Activated CD8-positive, alpha-beta T cell treated with anti-CD3 and anti-CD28 coated beads, Interleukin-2, amount 10 ng/mL, durations not matched to agents 7 days and 5 days (primary cell): ENCODE measurements at places on chromosomes 16 and 17. TPM values are rescaled to one million over a fixed set of nuclear protein-coding genes. Genes with fewer than 3 reads are reported as not detected.

- DNase-seq: no peak
- H3K4me1 ChIP-seq: peaks cover 22% of the 10 kb centered on the region
- peaks cover 5% of the 10 kb centered on the region for H3K36me3 ChIP-seq
- peak overlapping the region; percentile 17 for H3K27ac ChIP-seq
Measured at GRCh38 chr16:25094596-25094995, 16.9 kb upstream of the LCMT1 start.

The KCNH6 gene
- total RNA-seq: not detected

The LPO gene
- not detected for total RNA-seq

GRCh38 chr17:28101919-28102318 is 59.4 kb downstream of the NLK start:
- no peak for DNase-seq
- H3K27me3 ChIP-seq: no peaks in the 10 kb centered on the region
- no peak overlapping the region for H3K4me3 ChIP-seq
- H3K36me3 ChIP-seq: no peaks in the 10 kb centered on the region
- peaks cover 2% of the 10 kb centered on the region for H3K4me1 ChIP-seq

The MT1G gene
- total RNA-seq: 30.6 TPM

- no peak overlapping the region for H3K4me3 ChIP-seq
- peaks cover 2% of the 10 kb centered on the region for H3K27me3 ChIP-seq
- H3K27ac ChIP-seq: no peak overlapping the region
- peaks cover 5% of the 10 kb centered on the region for H3K4me1 ChIP-seq
- no peak for DNase-seq
- H3K36me3 ChIP-seq: peaks cover 36% of the 10 kb centered on the region
Measured at GRCh38 chr17:47807421-47807820, 14.2 kb downstream of the OSBPL7 start.

DNA sequence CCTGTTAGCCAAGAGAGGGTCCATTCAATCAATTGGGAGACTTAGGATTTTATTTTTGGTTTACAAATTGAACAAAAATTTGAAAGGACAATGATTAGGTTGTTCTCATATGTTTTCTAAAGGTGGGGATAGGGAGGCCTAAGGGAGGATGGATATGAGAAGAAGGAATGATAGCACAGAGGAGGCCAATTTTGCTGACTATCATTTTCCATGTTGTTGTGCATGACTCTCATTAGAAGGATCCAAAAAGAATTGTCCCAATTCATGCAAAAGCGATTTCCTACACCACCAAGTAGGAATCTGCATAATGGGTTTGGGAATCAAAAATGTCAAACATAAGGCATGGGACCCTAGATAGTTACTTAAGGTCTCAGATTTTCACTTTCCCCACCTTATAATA is 524.8 kb downstream of the KIF2B start:
- H3K27me3 ChIP-seq: no peaks in the 10 kb centered on the region
- no peaks in the 10 kb centered on the region for H3K4me1 ChIP-seq
- no peak overlapping the region for H3K4me3 ChIP-seq
- H3K36me3 ChIP-seq: no peaks in the 10 kb centered on the region
- no peak for DNase-seq

- H3K4me1 ChIP-seq: peaks cover 2% of the 10 kb centered on the region
- H3K4me3 ChIP-seq: no peak overlapping the region
- peaks cover 3% of the 10 kb centered on the region for H3K27me3 ChIP-seq
- no peak overlapping the region for H3K27ac ChIP-seq
- no peaks in the 10 kb centered on the region for H3K36me3 ChIP-seq
Measured at GRCh38 chr17:43631429-43631828, 30.3 kb downstream of the MEOX1 start.

DNA sequence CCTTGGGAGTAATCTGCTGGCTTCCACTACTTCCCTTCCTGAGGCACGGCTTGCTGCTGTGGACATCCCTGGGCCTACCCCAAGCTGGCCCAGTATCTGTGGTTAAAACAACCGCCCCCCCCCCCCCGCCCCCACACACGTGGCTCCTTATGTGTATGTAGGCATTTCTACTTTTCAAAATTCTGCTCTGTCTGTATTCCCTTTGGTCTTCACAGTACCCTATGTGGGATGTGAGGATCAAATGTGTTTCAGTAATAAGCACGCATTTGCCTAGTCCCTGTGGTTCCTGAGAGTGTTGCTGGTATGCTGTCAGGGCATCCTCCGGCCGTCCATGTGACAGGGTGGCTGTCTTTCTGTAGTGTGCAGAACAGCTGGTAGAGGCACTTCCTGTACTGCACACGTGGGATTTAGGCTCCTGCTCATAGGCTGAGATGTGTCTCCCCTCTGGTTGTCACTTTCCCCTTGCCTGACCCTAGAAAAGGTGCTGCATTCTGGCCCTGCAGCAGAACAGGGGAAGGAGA is 2.2 kb downstream of the NT5M start:
- H3K27me3 ChIP-seq: no peaks in the 10 kb centered on the region
- peaks cover 38% of the 10 kb centered on the region for H3K4me1 ChIP-seq
- H3K36me3 ChIP-seq: peaks cover 17% of the 10 kb centered on the region

- H3K4me1 ChIP-seq: no peaks in the 10 kb centered on the region
- no peak overlapping the region for H3K27ac ChIP-seq
- no peak overlapping the region for H3K4me3 ChIP-seq
- H3K27me3 ChIP-seq: no peaks in the 10 kb centered on the region
- H3K36me3 ChIP-seq: no peaks in the 10 kb centered on the region
Measured at GRCh38 chr17:12737740-12738469, 51.4 kb upstream of the ARHGAP44 start.

The HS3ST3B1 gene
- 10.3 TPM for total RNA-seq

DNA sequence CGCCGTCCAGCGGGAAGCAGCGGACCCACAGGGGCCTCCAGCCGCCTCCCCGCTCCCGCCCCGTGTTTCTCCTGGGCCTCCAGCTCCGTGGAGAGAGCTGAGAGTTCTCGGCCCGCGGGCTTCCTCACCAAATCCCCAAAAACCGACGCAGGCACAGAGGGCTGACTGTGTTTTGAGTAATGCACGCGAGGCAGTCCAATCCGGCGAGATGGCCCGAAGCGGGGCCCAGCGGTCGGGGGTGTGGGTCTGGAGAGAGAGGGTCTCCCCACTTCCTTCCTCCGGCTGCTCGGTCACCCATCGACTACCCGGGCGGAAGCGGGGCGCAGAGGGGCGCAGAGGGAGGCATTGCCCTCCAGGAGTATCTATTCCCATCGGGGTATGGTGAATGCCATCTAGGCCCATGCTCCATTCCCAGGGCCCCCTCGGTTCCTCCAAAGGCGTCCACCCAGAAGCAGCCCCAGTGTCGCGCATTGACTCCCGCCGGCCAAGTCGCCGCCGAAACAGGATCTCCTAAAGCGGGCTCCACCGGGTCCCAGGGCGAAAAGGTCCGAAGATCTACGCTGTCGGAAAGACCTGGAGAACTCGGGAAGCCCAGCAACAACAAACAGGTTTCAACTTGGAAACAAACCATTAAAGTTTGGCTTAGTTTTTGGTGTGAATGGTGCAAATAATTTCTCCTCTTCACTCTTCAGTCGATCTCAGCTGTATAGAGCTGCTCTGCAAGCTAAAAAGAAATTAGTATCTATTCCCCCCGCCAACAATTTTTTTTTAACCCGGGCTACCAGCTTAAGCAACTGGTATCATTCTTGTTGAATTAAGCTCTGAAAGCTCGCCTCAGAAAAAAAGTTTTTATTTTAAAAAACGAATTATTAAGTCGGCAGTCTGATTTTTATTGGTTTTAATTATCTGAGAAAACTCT is 19.2 kb upstream of the HOXB13 start:
- peaks cover 4% of the 10 kb centered on the region for H3K4me1 ChIP-seq
- H3K27me3 ChIP-seq: peaks cover 93% of the 10 kb centered on the region
- DNase-seq: no peak
- no peak overlapping the region for H3K4me3 ChIP-seq

DNA sequence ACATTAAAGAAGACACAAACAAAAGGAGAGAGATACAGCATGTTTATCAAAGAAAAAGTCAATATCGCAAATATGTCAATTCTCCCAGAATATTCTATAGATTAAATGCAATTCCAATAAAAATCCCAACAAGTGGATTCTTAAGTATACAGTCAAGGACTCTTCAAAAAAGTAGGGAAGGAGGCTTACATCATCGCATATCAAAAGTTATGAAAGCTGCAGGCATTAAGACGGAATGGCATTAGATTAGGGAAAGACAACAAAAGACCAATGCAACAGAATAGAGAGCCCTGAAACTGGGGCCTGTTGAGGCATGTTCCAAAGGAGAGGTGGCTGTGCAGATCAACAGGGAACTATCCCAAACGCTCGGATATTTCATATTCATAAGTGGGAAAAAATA is 76.0 kb downstream of the MARCHF10 start:
- H3K27ac ChIP-seq: no peak overlapping the region
- H3K36me3 ChIP-seq: no peaks in the 10 kb centered on the region
- DNase-seq: no peak

The CSH1 gene
- not detected for total RNA-seq

GRCh38 chr16:68972720-68973119 is 129.4 kb downstream of the TANGO6 start:
- no peak overlapping the region for H3K4me3 ChIP-seq
- peaks cover 19% of the 10 kb centered on the region for H3K36me3 ChIP-seq
- H3K27me3 ChIP-seq: no peaks in the 10 kb centered on the region
- peaks cover 5% of the 10 kb centered on the region for H3K4me1 ChIP-seq
- DNase-seq: no peak

The IRX3 gene
- not detected for total RNA-seq

DNA sequence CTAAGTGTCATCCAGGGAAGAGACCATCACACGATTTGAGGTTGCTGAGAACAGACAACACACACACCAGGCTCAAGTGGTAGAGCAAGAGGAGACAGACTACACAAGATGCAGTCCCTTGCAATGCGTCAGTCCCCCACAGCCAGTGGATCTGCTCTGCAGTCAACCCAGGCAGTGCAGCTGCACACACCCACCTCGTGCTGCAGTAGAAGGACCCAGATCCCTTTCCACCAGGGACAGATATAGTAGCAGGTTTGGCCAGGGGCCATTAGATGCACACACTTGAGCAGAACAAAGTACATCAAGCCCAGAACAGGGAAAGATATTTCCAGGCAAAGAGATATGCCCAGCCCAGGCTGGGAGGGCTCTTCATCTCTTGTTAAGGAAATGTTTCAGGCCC is 112.9 kb downstream of the GRIN2A start:
- no peaks in the 10 kb centered on the region for H3K4me1 ChIP-seq
- H3K36me3 ChIP-seq: no peaks in the 10 kb centered on the region
- no peak for DNase-seq

DNA sequence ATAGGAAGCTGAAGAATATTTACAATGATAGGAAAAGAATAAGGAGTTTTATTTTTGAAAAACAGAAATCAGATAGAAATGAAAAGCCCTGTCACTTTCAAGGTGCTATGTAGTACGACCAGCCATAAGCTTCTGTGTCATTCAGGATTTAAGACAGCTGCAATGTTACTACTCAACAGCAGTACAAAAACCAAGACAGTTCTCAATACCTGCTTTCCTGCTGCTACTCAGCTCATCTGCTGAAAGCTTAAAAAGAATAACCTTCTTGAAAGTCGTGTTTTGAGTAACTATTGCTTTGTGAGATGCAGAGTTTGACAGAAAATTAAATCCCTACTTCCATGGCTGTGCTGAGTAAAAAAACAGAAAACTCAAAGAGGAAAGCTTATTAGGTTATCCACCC is 8.7 kb downstream of the GRB2 start:
- DNase-seq: no peak
- H3K36me3 ChIP-seq: peaks cover 26% of the 10 kb centered on the region
- H3K4me3 ChIP-seq: no peak overlapping the region

The RRN3 gene
- total RNA-seq: 25.5 TPM

DNA sequence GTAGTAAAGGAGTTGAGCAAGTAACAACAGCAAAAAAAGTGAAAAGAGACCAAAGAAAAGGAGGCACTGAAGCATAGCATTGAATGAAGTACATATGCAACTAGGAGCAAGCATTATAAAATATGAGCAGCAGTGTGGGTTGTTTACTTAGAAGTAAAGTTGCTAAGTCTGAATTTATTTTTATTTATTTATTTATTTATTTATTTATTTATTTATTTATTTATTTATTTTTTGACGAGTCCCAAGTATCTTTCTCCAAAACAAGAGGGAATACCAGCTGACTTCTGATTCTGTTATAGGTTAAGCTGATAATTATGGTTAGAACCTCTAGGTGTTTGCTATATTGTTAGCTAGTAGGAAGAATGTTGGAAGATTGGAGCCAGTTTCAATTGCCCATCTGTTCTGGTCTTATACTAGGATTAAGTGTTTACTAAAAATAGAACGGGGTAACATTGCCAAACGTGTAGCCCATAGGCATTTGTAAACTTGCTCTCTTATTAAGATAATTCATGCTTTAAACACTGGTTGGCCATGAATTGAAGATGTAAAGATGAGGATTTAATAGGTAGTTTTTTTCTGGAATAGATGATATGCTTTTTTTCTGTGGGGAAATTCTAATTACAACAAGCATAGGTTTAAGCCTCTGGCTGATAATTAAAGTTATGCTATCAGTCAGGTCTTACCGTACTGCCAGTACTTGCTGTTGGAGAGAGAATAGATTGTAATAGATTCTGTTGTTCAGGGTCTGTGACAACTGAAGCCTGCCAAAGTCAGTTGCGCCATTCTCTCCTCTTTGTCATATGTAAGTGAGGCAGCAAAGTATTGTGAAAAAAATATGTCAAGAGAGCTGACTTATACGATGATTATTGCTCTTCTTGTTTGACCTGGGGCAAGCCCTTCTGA is 66.7 kb downstream of the PPM1E start:
- no peak overlapping the region for H3K4me3 ChIP-seq
- no peaks in the 10 kb centered on the region for H3K36me3 ChIP-seq

The UNK gene
- 31.0 TPM for total RNA-seq

DNA sequence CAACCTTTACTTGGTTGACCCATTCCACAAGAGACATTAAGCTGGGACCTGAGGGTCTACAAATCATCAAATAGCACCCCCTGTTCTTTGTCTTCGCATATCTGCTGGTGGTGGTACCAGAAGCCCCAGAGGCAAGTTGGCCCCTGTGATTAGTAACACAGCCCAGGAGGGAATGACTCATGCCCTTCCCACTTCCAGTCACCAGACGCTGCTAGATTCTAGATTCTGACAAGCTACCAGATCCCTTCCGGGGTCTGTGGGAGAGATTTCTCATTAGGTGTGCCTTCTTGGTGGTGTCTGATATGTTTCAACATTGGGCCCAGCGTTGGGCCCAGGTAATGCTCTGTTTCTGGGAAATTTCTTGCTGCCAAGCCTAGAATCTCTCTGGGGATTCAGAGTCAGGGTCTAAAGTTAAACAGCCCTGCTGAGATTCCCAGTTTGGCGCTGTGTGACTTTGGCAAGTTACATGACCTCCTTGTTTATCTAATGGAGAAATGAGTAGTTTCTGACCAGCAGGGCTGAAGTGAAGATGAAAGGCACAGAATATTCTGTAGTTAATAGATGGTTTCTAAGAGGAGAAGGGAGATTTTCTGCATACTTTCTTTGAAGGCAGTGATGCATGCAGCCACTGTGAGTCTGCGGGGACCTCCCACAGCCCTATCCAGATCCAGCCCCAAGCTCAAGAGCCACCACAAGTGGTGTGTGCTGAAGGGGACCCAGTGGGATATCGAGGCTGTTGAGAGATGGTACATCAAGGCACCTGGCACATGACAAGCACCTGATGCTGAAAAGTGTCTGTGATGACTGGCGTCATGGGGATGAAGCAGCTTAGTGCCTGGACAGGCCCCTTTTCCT is 3.9 kb downstream of the TRPV2 start:
- H3K27me3 ChIP-seq: no peaks in the 10 kb centered on the region
- peaks cover 62% of the 10 kb centered on the region for H3K36me3 ChIP-seq
- peak overlapping the region; percentile 57 for H3K4me3 ChIP-seq

- H3K4me3 ChIP-seq: no peak overlapping the region
- peaks cover 19% of the 10 kb centered on the region for H3K4me1 ChIP-seq
- no peak overlapping the region for H3K27ac ChIP-seq
Measured at GRCh38 chr17:58313815-58314705, 14.5 kb downstream of the TSPOAP1 start.
